ENCODE measurements at places on chromosomes 2 and 18.
A peak's percentile ranks its signal among the peaks of the same experiment; 100 is the strongest.

GRCh38 chr2:74747411-74748080, 86.4 kb upstream of the HK2 start:
- peak; percentile 58 for DNase-seq

DNA sequence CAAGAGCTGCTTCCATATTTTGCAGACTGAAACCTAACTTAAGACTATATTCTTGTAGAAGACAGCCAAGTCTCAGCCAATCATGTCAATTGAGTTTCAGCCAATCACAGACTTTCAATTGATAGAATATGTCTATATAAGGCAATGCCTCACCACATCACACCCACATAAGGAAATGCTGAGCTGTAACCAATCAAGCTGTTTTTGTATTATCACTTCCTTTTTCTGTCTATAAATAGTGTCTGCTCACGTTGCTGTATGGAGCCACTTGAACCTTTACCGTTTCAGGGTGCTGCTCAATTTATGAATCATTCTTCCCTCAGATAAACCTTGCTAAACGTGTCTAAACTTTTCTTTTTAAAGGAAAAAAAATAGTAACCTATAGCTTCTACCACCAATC, 1554.4 kb upstream of the LRRTM1 start:
- DNase-seq = no peak

DNA sequence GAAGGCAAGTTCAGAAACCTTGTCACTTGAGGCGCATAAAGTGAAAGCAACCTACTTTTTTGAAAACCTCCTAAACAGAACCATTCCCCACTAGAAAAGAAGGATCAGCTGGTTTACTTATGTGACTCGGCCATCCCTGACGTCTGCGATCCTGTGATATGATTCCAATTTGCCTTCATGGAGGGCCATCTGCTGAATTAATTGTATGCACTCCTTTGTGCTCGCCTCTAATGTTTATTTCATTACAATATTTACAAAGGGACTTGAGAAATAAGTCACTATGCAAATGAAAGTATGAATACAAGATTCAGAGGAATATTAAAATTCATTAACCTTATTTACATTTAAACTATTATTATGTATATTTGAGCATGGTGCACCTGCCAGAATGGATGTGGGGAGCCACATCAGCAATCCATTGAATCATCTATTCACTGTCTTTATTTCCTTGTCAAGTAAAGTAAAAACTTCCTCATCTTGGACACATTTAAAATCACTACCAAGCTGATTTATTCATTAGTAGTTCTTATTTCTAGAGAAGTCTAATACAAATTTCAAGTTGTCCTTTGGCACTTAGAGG, 96.5 kb downstream of the RBM43 start:
- DNase-seq = no peak

DNA sequence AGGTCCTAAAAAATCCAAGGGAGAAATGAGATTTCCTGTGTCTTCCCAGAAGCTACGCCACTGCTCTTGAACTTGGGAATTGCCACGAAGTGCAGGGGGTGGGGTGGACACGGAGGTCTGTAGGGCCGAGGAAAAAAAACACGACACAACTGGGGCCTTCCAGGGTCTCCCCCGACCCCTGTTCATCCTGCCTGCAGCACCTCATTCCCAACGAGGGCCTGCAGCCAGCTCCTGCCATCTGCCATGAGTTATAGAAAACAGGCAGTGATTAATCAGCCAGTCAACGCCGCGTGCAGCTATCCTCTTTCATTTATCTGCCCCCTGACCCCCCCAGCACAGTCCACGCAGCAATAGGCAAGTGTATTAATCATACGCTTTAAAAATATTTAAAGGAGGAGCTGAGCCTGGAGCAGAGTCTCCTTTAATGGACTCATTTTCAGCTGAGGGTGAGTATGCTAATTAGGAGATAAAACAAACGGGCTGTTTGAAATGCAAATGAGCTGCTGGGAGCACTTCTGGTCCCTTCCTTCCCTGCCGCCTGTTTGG, 209.9 kb downstream of the TFCP2L1 start:
- DNase-seq = peak; percentile 78

GRCh38 chr2:61193670-61194561, 31.9 kb downstream of the C2orf74 start:
- no peak for DNase-seq

DNA sequence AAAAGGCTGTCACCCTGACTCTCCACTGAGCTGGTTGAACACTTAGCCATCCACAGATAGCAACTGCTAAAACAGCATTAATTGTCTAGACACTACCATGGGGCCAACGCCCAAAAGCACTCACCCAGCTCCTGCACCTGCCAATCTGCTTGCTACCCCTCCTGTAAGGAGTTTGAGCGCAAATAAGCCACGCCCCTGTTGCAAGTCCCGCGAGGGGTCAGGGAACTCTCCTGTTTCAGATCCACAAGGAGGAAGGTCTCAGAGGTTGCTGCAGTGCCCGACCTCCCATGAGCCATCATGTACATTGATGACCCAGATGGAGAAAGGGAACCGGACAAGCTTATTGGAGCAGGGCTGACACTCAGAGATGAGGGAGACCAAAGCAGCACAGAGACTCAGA, 106.8 kb downstream of the ZNF516 start:
- DNase-seq = no peak

DNA sequence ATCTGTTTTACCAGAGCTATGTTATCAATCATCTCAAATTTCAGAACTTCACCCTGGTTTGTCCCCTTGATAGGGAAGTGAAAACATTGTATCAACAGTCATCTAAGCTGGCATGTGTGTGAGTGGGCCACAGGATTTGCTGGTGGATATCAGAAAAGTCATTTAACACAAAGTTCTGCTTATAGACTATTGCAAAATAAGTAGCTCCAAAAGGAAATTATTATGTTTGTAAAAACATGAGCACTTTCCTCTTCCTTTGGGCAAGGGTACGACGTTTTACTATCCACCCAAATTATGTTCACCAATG, 20.7 kb upstream of the COPS8 start:
- no peak for DNase-seq

- DNase-seq = no peak
Measured at GRCh38 chr2:84856787-84857186, 24.1 kb downstream of the TRABD2A start.

GRCh38 chr2:200360364-200360763, 53.9 kb downstream of the SPATS2L start:
- DNase-seq = no peak

GRCh38 chr18:6022074-6022444, 126.7 kb upstream of the TMEM200C start:
- DNase-seq = no peak

DNA sequence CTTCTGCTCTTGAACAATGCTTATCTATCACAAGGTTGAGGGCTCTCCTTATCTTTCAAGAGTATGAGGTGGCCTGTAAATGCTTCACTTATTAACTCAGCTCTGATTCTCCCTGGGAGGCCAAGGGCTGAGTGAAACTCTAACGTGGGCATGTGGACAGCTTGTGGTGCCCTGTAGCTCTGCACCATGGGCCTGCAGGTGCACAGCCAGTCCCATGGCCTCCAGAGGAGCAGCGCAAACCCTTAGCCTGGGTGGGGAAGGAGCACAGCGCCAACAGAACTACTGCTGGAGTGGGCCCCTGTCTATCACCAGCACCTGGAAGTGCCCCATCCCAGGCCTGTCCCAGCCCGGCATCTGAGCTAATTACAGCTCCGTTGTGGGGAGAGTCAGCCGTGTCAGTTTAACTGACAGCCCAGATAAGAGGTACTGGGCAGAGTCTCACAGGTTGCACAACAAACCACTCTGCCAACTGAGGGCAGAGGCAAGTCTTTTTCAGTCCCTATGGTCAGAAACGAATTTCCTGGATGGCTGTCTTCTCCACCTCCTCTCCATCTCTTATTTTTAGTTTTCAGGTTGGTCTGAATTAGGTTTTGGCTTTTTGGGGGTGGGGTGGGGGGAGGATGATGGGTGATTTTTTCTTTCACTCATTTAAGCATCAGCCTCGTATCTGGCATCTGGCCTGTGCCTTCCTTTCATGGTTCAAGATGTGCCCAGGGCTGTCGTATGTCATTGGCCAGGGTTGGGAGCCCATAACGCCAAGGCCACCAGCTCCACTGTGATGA, 219.5 kb downstream of the BCL2 start:
- DNase-seq = no peak

DNA sequence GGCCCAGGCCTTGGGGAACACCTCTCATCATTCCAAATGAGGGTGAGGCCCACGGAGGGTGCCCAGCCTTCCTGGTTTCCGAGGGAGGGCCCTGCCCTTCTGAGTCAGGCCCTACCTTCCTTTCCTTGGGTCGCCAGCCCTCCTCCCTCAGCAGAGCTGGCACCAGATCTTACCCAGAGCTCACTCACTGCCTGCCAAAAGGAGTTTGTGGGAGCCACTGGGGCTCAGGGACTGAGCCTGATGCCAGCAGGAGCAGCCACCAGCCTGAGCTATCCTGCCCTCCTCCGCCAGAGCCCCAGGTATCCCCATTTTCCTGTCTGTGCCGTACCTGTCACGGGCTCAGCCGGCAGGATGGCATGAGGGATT, 64.1 kb downstream of the NRP2 start:
- DNase-seq = no peak

GRCh38 chr18:48850822-48851598, 99.8 kb downstream of the SMAD7 start:
- DNase-seq = no peak

DNA sequence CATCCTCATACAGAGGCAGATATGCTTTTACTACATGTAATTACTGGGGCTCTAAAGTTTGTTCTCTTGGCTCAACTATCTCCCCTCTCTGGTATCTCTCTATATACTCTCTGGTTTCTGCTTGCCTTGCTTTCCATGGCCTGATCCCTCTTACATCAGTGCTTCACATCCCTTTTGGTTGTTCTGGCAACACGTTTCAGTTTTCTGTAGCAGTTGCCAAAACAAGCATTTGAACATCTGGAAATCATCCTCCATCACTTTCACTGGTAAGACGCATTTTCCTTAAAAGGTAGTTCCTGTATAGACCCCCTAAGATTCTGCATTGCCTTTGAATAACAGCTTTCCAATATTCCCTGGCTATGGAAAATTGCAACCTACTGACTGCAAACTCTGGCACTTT, 25.9 kb downstream of the COL5A2 start:
- DNase-seq = no peak

DNA sequence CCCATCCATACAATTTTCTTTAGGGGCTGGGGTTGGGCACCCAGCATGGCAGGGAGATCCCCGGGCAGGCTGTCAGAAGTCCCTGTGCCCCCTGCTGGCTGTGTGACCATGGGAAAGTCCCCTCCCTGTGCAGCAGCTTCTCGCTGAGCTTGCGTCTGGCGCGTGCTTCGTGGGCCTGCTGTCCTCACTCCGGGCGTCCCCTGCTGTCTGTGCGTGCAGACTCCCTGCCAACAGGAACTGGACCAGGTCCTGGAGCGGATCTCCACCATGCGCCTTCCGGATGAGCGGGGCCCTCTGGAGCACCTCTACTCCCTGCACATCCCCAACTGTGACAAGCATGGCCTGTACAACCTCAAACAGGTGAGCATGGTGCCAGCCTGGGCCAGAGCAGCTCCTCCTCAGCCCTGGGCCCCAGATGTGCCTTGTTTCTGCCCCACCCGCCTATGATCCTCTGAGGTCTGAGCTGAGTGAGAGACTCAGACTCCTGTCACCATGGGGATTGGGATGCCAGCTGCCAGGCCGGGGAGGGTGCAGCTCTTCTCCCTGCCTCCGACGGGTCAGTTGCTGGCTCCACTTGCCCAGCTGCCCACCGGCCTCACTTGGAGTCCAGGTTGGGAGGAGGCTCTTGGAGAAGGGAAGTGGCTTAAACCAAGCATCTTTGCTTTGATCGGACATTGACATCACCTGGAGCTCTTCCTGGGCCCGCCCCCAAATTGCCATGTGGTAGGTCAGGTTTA, 28.6 kb downstream of the IGFBP2 start:
- DNase-seq = peak; percentile 29

- no peak for DNase-seq
Measured at GRCh38 chr2:9793156-9793917, 49.9 kb upstream of the TAF1B start.

GRCh38 chr2:158043181-158043948, 58.3 kb upstream of the UPP2 start:
- DNase-seq = no peak

- DNase-seq = no peak
Measured at GRCh38 chr18:24488824-24489493, 28.5 kb downstream of the HRH4 start.

DNA sequence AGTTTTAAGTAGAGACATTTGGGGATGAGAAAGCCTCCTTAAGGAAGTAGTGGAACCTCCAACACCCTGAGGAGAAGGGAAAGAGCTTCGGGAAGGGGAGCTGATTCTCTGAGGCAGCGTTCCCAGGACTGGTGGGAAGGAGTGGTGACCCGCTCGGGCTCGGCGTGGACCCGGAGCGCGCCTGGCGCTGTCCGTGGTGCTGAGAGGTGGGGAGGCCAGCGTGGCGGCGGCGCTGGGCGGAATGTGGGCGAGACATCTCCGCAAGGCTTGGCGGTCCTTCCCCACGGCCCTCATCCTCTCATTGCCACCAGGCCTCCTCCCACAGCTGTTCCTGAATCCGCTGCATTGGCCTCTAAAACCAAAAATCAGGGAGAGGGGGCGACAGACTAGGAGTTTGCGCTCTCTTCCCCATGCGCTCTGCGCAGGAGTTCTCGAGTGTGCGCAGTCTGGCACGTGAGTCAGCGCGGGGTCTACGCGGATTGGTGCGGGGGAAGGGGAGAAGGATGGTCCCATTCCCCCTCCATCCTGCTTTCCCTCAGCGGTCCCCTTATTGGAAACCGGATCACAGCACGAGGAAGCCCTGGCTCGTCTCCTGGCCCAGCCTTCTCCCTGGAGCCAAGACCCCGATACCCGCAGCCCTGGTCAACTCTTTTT, 857 bp downstream of the RESP18 start:
- no peak for DNase-seq

- no peak for DNase-seq
Measured at GRCh38 chr2:128727404-128727803, 408.7 kb upstream of the HS6ST1 start.

- no peak for DNase-seq
Measured at GRCh38 chr18:58309099-58309498, 265.1 kb downstream of the NEDD4L start.

- no peak for DNase-seq
Measured at GRCh38 chr18:11366410-11366809, 217.0 kb upstream of the PIEZO2 start.

DNA sequence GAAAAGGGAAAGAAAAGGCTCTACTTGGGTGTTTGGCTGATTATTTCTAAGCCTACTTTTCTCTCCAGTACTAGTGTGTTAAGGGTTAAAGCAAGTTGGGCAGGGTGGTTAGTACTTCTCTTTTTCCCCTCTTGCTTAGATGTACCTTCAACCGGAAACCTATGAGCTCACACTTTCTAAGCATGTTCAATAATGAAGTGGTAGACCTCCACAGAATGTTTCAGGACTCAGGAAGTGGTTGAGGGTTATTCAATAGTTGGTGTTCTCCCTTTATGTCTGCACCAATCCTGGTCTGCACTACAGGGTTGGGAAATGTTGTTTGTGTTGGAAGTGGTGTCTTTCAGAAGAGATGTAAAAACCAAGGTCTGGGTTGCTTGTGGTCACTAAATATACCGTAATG, 137.1 kb downstream of the ZEB2 start:
- DNase-seq = no peak

DNA sequence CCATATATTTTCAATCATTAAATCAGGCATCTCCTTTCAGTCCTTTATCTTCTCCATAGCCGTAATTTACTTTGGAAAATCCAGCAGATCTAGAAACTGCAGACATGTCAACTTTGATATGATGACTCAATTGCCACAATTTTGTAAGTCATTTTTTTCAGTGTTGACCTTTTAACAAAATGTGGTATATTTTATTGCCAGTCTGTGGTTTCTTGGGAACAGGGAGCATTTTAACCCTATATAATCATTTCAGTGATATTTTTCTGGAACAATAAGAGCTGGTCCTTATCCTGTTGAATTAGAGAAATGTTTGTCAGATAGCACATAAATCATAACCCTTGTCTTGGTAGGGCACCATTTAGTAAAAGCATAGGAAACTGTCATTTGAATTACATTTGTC, 90.9 kb upstream of the UBXN4 start:
- no peak for DNase-seq

Measured in GM04504 (cell line).